D341Med (cell line): ENCODE measurements at places on chromosomes 4 and X.

GRCh38 chr4:17550549-17550948, 26.4 kb upstream of the LAP3 start:
- no peak for DNase-seq

DNA sequence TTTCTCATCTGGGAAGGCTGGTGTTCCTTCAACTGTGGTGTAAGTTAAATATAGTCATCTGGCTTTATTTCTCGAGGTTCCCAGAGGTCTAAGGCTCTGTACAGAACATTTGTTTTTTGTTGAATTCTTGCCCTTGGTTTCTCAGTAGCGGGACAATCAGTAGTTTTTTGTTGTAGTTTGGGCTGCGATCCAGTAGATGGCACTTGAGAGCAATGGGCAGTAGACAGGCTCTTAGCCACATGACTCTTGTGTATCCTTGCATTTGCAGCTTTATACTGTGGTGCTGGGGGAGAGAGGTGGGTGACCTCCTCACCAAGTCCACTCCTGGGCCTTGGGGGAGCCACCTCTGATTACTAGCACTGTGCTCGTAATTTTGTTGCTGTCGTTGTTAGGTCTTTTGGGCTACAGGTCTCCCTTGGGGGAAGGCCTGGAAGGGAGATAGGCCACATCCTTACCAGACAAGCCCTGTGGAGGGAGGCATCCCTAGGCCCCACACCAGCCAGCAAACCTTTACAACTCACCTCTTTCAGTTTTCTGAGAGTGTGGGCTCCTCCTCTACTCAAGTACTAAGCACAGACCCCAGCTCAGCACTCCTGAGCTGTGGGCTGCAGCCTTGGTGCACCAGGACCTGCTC, 8.1 kb downstream of the ETDB start:
- peak; percentile 40 for DNase-seq

- no peak for DNase-seq
These were observed 5.4 kb downstream of the OCIAD2 start for GRCh38 chr4:48901196-48901595.

- DNase-seq, result no peak
These were observed 15.1 kb downstream of the FAM47E start for GRCh38 chr4:76266627-76267026.

- no peak for DNase-seq
These were observed 20.4 kb upstream of the FBXW7 start for GRCh38 chr4:152556283-152556682.

GRCh38 chr4:79864500-79865200, 208.4 kb downstream of the ANTXR2 start:
- no peak for DNase-seq

- no peak for DNase-seq
These were observed 70.7 kb upstream of the SLC4A4 start for GRCh38 chr4:71268166-71268565.

GRCh38 chr4:161314371-161314770, 849.4 kb downstream of the FSTL5 start:
- DNase-seq, result no peak

DNA sequence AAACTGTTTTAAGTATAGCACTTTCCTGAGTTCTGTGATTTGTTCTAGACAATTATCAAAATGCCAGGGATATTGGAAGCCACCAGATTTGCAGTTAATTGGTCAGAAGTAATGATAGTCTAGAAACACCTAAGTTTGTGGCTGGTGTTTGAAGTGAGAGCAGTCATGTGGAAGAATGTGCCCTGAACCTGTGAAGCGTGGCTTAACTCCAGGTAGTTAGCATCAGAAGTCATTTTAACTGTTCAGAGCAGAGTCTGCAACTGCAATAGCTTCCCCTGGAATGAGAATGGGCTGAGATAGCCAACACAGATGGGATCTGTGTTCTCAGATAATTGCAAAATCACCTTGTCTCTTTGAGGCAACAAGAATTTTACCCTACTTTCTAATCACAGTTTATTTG, 255.1 kb upstream of the GK2 start:
- DNase-seq, result no peak

DNA sequence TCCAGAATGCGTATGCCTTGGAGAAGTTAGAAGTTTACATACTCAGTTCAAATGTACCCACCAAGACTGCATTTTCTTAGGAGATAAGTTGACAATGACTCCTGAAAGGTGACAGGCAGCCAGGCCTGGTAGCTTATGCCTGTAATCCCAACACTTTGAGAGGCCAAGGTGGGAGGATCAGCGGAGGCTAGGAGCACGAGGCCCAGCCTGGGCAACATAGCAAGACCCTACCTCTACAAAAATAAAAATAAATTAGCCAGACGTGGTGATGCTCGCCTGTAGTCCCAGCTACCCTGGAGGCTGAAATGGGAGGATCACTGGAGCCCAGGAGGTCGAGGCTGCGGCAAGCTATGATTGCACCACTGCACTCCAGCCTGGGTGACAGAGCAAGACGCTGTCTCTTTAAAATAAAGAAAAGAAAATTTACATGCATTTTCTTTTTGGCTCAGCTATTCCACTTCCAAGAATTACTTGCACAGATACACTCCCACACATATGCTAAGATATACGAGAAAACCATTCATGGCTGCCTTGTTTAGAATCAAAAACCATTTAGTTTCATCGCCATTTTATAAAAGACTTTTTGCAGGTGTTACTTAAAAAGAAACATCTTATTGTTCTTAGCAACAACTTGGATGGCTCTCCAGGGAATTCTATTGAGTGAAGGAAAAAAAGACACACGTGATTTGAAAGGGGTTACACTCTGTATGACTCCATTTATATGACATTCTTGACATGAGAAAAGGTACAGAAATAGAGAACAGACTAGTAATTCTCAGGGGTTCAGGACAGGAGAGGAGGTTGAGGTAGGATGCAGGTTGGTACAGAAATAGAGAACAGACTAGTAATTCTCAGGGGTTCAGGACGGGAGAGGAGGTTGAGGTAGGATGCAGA, 66.3 kb downstream of the DHRSX start:
- DNase-seq, result no peak

GRCh38 chr4:48290146-48290772, 20.6 kb upstream of the TEC start:
- peak; percentile 55 for DNase-seq

GRCh38 chrX:74613370-74614092, 893 bp downstream of the RLIM start:
- peak; percentile 32 for DNase-seq

GRCh38 chrX:36898301-36898700, 109.9 kb upstream of the FAM47C start:
- DNase-seq, result peak; percentile 21

DNA sequence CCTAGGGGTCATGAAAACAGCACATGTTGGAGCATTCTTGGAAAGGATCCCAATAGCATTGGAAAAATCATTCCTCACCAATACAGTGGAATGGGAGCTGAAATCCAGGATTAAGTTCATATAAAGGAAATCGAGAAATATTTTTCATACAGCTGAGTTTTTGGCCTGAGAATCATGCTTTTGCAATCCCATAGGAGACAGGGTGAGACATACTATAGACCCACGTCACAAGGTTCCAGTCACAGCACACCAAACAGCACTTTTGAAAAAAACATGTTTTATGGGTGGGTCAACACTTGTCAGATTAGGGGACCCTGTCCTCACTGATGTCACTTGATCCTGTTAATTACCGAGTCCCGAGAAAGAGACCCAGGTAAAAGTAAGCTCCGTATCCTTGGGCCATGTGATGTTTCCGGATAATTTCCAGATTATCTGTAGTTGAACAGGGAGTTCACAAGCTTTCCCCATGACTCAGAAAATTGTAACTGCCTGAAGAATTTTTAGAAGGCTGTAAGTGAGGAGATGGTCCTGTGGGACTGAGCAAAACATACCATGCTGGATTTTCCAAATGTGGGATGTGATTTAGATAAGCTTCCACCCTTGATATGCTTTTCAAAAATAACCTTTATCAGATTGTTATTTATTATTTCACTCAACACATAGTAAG, 80.9 kb upstream of the TLR3 start:
- no peak for DNase-seq

DNA sequence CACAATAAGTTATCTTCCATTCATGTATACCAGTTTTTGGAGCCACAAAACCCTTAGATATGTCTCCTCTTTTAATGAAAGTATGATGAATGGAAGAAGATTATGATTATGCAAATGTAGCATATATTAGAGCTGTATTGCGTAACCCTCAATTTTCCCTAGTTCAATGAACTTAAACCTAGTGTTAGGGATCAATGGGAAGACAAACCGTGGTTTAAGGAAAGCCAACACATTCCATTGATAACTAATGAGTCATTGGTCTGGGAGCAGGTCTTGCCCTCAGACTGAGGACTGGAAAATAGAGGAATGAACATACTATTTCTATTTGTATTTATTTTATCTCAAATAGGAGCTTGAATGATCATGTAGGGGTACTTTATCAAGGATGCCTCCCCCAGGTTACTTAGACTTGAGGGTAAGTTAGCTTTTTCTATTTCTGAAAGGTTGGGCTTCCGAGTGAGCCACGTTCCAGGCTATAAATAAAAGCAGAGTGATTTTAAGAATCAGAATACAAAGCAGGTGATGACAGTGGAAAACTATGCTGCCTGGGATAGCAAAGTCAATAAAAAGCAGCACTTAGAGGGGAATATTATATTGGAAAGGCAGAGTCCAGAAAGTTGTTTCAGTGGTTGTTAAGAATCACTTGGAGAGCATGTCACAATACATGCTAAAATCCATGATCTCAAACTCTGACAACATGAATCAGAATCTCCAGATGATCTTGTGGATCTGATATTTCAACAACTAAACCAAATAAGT, 356.0 kb downstream of the ADAM29 start:
- DNase-seq, result no peak

DNA sequence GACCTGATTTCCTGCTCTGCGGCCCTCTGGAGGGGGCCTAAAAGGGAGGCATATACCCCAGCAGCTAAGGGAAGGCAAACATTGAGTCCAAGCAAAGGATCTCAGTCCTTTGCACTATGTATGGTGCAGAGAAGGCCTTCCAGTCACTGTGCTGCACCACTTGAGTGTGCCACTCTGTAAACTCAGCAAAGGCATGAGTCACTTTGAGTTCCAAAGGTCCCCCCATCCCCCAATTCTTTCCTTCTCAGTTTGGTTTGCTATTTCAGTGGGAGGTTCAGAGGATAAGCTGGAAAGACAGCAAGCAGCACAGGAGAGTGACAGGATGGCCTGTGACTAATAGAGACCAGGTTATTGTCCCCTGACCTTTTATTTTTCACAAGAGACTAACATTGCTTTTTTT, 131.3 kb downstream of the FHDC1 start:
- no peak for DNase-seq

- no peak for DNase-seq
These were observed 505.9 kb upstream of the CTSO start for GRCh38 chr4:156459584-156459983.

- no peak for DNase-seq
These were observed 4.3 kb upstream of the IL21 start for GRCh38 chr4:122625156-122625555.

GRCh38 chr4:623914-624566, 1.3 kb upstream of the PDE6B start:
- peak; percentile 25 for DNase-seq

DNA sequence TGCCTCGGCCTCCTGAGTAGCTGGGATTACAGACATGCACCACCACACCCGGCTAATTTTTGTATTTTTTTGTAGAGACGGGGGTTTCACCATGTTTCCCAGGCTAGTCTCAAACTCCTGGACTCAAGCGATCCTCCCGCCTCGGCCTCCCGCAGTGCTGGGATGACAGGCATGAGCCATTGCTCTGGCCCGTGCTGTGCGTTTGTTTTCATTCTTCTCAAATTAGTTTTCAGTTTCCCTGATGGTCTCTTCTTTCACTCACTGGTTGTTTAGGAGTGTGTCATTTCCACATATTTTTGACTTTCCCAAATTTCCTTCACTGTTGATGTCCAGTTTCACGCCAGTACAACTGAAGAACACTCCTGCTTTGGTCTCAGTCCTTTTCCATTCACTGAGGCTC, 31.8 kb downstream of the SH3TC1 start:
- no peak for DNase-seq

DNA sequence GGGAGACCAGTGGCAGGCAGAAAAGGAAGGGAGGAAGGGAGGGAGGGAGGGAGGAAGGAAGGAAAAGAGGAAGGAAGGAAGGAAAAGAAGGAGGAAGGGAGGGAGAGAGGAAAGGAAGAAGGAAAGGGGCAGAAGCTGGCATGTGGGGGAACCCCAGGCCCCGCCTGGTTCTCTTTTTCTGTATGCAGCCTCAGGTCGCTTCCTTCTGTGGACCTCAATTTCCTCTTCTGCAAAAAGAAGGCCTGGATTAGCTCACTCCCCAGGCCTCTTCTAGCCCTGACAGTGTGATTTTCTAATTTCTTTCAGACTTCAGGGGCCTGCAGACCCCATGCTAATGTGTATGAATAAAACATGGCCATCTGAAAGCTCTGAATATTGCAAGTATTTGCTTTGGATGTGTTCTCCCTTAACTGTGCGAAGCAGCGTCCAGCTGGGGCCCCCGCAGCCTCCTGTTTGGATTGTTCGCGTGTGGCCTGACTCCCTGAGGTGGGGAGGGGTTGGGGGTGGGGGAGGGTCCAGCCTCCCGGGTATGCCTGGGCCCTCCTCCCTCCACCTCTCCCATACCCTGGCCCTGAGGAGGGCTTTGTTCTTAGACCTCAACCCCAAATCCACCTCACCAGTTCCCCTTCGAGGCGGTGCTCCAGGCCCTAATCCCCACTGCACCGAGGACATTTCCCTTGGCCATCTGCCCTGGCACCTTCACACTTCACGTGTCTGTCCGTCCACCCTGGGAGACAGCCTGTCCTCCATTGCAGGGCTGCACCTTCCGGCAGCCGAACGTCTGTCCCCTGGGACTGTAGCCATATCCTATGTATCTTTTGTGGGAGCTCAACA, 199.9 kb upstream of the ATP6AP2 start:
- DNase-seq, result no peak

DNA sequence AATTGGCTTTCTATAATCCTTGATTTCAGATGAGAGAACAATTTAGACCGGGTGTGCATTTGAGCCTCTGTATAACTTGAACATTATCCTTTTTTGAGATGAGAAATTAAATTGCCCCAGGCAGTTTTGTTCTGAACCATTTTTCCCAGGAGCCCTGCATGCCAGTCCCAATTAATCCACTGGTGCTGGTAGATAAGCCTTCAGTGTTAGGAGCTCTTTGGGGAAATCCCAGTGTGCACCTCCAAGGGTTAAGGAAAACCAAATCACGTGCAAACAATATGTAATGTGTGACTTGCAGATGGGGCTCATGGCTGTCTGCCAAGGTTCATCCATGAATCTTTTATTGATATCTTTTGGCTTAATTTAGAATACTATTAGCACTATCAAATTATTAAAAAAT, 43.2 kb downstream of the KIT start:
- no peak for DNase-seq
